Stimulated activated CD4-positive, alpha-beta T cell treated with anti-CD3 and anti-CD28 coated beads, Interleukin-15, amount 100 ng/mL, for 48 hours (primary cell): ENCODE measurements at places on chromosomes 2 and 18.

- no peak for DNase-seq
Observed at GRCh38 chr2:241901018-241901380, 31.5 kb downstream of the RTP5 start.

DNA sequence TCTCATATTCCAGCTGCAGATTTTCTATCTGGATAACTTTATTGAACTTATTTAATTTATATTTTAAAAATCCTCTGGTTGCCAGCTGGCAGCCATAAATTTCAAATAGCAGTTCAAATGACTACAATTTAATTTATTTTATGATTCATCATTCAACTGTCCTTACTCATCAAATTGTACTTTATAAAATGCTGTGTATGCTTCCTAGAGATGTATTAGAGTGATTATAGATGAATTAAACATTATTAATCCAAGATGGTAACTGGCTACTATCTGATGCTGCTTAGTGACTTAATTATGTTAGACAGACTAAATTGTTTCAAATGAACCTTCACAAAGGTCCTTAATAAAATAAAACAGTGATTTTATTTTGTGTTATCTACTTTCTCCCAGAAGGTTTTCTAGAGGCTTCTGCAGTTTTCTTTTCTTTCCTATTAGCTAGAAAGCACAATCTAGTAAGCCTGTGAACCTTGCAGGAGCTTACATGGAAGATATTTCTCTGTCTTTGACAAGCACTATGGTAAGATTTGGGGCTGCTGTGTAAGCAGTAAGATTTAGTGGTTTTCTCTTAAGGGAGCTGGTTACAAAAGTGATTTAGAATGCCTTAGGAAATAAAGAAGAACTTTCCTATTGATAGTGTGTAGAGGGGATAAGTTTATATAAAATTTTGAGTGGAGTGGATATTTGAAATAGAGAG, 322.3 kb downstream of the FSIP2 start:
- no peak for DNase-seq

DNA sequence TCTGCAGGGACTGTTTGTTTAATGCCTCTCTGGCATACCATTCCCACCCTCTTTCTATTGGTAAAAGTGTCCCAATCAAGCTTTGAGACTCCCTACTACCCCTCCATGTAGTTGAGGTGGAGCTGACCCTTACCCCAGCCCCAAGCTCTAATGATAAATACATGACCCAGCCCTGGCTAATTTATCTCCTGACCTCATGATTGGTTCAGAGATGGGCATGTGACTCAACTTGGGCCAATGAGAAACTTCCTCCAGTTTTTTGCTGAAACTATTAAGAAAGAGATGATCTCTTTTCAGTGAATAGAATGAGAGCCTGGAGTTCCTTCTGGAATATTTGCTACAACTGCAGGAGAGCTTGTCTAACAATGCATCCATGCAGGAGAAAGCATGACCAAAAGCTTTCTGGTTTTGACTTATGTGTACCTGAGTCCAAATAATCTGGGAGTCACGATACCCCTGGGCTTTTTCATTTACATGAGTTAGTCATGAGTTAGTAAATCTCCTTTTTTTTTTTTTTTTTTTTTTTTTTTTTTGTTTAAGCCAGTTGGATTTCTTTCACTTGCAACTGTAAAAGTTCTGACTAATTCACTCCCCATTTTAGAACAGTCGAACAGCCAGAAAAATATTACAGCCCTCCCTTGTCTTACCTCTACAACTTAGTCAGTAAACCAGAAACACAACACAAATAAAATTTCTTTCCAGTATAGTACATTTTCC, 66.5 kb upstream of the TLK1 start:
- no peak for DNase-seq

- no peak for DNase-seq
Observed at GRCh38 chr2:70380621-70381020, 78.8 kb upstream of the FAM136A start.

- DNase-seq = no peak
Observed at GRCh38 chr2:88654714-88655113, 27.4 kb upstream of the EIF2AK3 start.

- DNase-seq = no peak
Observed at GRCh38 chr2:217049956-217050355, 190.1 kb upstream of the TNP1 start.

DNA sequence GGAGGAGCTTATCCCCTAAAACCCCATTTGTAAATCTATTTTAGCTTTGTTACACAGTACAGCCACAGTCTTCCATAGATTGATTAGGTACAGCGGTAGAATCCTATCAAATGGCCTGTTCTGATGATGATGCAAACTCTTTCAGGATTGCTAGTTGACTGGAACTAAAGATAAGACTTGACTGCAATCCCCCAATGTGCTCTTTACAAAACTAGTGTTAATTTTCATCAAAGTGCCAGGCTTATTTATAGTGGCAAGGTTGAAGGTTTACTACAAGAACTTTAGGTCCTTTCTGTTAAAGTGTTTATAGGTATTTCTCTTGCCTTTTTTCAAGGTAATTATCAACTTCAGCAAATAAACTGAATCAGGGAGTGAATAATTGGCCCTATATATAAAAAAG, 9.0 kb upstream of the OTX1 start:
- DNase-seq = no peak

DNA sequence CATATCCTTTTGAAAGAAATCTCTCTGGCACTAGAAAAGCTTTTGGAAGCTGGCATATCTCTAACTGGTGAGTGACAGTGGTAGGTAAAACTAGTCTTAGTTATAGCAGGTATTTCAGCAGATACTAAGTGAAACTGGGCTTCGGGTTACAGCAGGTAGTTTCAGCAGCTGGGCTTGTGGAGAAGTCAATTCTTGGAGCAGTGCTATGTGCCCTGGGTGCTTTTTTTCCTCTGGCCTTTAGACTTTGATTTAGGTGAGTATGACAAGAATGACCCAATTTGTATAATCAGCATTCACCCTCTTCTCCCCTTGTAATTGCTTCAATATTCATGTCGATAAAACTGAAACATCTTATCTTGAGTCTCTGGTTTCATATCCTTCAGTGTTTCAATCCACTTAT, 123.1 kb downstream of the KYNU start:
- no peak for DNase-seq

DNA sequence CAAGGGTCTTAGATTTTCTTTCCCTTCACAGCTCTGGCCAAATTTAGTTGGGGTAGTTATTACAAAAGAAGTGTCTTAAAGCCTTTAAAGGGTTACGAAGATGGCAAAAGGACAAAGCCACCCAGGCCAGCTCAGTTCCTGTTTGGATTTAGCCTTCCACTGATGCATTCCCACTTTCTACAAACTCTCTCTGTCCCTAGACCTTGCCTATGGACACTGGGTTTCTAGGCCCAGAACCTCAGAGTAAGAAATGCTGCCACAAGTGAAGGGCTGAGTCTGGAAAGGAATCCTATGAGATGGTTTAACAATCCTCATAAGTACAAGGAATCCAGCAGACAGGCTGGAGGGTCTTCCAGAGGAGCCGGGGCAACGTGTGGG, 13.4 kb downstream of the NFE2L2 start:
- no peak for DNase-seq

DNA sequence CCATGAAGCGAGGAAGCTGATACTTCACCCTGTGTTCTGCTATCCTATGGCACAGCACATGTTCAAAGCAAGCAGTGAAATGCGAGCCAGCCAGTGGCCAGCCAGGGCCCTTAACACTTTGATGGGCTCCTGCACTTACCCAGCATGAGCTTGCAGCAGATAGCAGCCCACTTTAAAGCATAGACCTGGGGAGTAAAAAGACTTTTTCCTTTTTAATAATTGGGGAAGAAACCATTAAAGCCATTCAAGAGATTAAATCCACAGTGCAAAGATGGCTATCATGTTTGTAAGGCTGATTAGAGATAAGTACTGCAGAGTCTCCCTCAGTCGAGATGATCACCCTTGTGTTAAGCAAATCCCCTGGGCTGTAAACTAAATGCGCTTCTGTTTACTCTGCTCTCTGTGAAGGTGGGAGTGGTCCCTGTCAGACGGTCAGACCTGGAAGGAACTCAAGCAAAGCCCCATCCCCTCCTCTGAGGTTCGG, 15.7 kb downstream of the CCBE1 start:
- DNase-seq = no peak

GRCh38 chr2:71637168-71637567, 183.8 kb downstream of the DYSF start:
- DNase-seq = no peak

- DNase-seq = no peak
Observed at GRCh38 chr2:183123959-183124221, 353 bp upstream of the NUP35 start.

- no peak for DNase-seq
Observed at GRCh38 chr2:159984034-159984433, 78.4 kb downstream of the PLA2R1 start.

- DNase-seq = no peak
Observed at GRCh38 chr2:1572638-1573037, 159.4 kb downstream of the TPO start.

DNA sequence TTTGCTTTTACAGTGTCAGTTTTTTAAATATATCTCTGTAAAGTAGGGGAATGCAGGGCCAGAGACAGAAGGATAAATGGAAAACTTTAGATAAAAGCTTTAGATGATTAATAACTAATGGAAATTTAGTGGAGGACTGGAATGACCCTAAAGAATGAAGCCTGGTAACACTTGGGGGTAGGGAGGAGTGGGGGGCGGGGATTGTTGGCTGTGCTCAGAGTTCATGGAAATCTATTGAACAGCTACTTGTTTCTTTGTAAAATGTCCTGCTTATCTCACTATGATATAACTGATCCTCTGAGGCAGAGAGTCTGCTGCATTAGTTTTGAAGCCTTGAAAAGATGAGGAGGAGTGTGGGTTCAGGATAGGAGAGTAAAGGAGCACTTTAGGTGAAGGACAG, 90.5 kb downstream of the TMEM185B start:
- DNase-seq = no peak

DNA sequence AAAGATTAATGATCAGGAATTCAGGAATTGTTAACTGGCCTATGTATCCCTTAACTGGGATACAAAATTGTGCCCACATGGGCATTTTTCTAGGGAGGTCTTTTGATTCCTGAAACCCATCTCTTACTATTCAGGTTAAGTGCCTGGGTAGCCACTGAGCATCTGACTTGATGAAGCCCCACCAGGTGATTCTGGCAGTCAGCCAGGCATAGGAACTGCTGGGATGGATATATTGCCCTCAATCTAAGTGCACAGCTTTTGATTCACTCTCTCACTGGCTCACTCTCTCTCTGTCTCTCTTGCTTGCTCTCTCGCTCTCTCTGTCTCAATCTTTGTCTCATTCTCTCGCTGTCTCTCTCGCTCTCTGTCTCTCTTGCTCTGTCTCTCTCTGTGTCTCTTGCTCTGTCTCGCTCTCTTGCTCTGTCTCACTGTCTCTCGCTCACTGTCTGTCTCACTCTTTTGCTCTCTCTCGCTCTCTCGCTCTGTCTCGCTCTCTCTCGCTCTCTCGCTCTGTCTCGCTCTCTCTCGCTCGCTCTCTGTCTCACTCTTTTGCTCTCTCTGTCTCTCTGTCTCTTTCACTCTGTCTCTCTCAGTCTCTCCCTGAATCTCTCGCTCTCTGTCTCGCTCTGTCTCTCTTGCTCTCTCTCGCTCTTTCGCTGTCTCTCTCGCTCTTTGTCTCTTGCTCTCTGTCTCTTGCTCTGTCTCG, 22.3 kb downstream of the INPP1 start:
- DNase-seq = no peak

- DNase-seq = no peak
Observed at GRCh38 chr2:69703189-69703588, 38.7 kb upstream of the ANXA4 start.

DNA sequence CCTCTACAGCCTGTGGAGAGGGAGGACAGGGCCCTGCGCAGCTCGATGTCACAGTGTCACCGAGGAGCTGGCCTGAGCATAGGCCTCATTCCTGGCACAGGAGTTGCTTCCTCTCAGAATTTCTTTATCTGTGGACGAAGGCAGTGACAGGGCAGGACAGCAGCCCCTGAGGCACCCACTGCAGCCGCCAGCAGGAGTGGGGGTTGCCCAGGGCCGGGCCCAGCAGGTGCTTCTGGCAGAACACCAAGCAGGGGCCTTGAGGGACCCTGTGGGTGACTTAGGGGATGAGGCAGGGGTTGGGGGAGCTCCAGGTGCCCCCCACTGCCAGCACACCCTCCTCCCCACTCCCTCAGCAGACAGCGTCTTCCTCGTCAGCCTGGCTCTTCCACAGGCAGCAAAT, 290.0 kb downstream of the PHLPP1 start:
- DNase-seq = no peak
